Activated CD8-positive, alpha-beta T cell treated with anti-CD3 and anti-CD28 coated beads, Interleukin-2, amount 10 ng/mL, durations not matched to agents 7 days and 5 days (primary cell): ENCODE measurements at places on chromosomes 16 and 17. TPM values are rescaled to one million over a fixed set of nuclear protein-coding genes. Genes with fewer than 3 reads are reported as not detected.

DNA sequence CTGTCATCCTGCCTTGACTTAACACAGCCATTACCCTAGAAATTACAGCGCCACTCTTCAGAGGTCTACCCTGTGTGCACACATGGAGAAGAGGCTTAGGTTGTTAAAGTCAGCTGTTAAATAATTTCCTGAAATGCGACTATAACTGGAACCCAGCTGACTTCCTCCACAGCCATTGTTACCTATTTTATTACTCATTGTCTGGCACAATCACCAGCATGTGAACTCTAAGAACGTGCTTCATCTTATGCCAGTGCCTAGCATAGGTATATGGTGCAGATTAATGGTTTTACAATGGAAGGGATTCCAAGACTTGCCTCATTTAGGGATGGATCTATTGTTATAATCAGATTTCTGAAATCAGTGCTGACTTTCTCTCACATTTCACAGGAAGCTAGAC is 11.9 kb downstream of the RDM1 start:
- no peak for DNase-seq
- H3K4me3 ChIP-seq: no peak overlapping the region
- H3K27me3 ChIP-seq: no peaks in the 10 kb centered on the region
- H3K36me3 ChIP-seq: peaks cover 68% of the 10 kb centered on the region
- no peak overlapping the region for H3K27ac ChIP-seq

GRCh38 chr16:70700101-70701020 is 14.5 kb upstream of the MTSS2 start:
- H3K36me3 ChIP-seq: peaks cover 10% of the 10 kb centered on the region
- no peaks in the 10 kb centered on the region for H3K27me3 ChIP-seq
- no peak overlapping the region for H3K27ac ChIP-seq
- no peak overlapping the region for H3K4me3 ChIP-seq
- no peak for DNase-seq

DNA sequence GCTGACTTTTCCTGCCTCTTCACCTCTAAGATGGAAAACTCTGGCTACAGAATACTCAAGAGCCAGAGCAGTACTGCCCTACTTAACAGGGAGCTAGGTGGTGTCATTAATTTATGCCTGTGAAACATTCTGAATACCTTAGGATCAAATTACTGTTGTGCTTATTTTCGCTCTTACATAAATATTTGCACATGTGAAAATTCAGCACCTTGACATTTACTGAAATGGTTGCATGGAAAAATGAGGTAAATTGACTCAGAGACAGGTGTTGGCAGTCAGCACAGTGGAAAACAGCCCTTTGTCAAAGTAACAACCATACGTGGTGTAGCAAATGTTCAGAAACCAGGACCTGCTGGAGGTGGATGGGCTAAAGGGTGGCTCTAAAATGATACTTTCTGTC is 193.6 kb downstream of the CDH8 start:
- H3K36me3 ChIP-seq: no peaks in the 10 kb centered on the region
- H3K4me3 ChIP-seq: no peak overlapping the region
- DNase-seq: no peak
- no peaks in the 10 kb centered on the region for H3K4me1 ChIP-seq
- H3K27ac ChIP-seq: no peak overlapping the region
- no peaks in the 10 kb centered on the region for H3K27me3 ChIP-seq

- peaks cover 34% of the 10 kb centered on the region for H3K4me1 ChIP-seq
- no peak for DNase-seq
- H3K27ac ChIP-seq: no peak overlapping the region
- H3K36me3 ChIP-seq: peaks cover 9% of the 10 kb centered on the region
These were observed 4.8 kb upstream of the SIRT7 start for GRCh38 chr17:81922566-81923301.

DNA sequence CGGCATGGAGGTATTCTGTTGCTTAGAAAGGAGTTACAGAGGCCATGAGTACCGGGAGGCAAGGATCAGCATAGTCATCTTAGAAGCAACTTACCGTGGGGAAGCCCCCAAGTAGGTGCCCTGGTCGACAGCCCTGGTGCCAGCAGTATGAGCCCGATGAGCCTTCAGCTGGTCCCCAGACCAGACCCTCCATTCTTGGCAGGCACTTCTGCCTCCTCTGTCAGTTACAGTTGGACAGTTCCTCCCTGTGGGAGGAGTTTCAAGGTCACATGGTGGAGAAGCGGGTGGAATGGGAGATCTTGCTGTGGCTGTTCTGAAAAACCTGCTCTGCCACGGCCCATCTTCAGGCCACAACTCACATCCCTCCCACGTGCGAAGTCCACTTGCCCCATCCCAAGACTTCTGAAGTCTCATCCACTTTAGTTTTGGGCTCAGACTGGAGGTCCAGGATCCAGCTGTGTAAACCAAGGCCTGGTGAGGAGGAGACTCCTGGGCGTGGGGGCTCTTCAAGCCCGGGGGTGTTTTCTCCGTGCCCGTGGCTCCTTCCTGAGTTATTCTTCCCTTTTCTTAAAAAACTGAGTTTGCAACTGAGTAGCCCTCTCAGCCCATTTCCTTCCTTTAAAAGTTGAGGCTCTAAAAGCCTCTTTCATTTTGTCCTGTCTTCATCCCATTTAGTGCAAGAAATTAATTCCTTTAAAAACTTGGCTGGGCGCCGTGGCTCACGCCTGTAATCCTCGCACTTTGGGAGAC is 133.5 kb downstream of the SEC14L1 start:
- H3K27ac ChIP-seq: no peak overlapping the region
- no peaks in the 10 kb centered on the region for H3K4me1 ChIP-seq
- DNase-seq: no peak
- H3K36me3 ChIP-seq: no peaks in the 10 kb centered on the region
- peaks cover 15% of the 10 kb centered on the region for H3K27me3 ChIP-seq
- H3K4me3 ChIP-seq: no peak overlapping the region

GRCh38 chr16:86414991-86415740 is 95.2 kb upstream of the FOXF1 start:
- H3K36me3 ChIP-seq: no peaks in the 10 kb centered on the region
- H3K27ac ChIP-seq: no peak overlapping the region
- no peaks in the 10 kb centered on the region for H3K4me1 ChIP-seq
- DNase-seq: no peak

DNA sequence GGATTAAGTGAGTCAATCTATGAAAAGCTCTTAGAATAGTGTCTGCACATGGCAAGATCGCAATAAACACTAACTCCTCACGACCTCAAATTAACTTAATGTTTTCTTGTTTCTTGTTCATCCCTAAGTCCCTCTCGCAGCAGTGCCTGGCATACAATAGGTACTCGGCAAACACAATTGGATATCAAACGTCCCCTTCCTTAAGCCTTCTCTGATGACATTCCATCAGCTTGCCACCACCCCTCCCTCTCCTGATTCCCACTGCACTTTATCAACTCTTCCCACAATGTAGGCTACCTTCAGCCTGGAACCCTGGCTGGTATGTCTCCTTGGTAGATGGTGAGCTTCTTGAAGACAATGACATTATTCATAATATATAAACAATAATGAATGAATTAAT is 33.3 kb downstream of the CCDC42 start:
- no peak overlapping the region for H3K4me3 ChIP-seq
- no peak overlapping the region for H3K27ac ChIP-seq
- DNase-seq: no peak

CNTNAP1 gene
- total RNA-seq: 0.78 TPM

NOD2 gene
- 1.7 TPM for total RNA-seq

GRCh38 chr17:55413825-55414489 is 7.7 kb downstream of the MMD start:
- peak; percentile 62 for DNase-seq
- H3K27me3 ChIP-seq: no peaks in the 10 kb centered on the region
- H3K4me3 ChIP-seq: peak overlapping the region; percentile 50
- peak overlapping the region; percentile 74 for H3K27ac ChIP-seq
- peaks cover 62% of the 10 kb centered on the region for H3K4me1 ChIP-seq
- peaks cover 82% of the 10 kb centered on the region for H3K36me3 ChIP-seq

GRCh38 chr17:50184064-50184463 is 17.4 kb downstream of the COL1A1 start:
- no peak for DNase-seq
- no peaks in the 10 kb centered on the region for H3K27me3 ChIP-seq
- H3K36me3 ChIP-seq: no peaks in the 10 kb centered on the region
- H3K27ac ChIP-seq: peak overlapping the region; percentile 79
